ENCODE measurements at places on chromosomes 6 and 20.

DNA sequence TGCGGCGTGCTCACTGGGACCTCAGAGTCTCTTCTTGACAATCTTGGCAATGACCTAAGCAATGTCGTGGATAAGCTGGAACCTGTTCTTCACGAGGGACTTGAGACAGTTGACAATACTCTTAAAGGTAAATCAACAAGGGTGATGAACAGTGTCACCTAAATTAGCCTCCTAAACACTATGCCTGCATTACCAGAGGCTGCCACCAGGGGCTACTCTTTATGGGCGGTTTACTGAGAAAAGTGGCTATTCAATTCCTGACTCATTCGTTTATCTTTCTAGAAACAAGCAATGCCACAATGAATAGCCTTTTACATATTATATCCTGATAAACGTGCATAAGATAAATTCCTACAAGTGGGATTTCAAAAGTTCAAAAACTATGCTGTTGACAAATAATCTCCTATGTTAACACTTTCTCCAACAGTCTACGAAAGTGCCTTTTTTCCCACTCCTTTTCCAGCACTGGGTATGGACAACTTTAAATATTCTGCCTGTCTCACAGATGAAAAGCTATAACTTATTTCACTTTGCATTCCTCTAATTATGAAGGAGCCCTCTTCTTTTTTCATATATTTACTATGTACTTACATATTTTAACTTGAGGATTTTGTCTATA is 1.3 kb downstream of the BPIFA2 start:
- no peak for DNase-seq

- DNase-seq: no peak
These were observed 165.1 kb downstream of the TINAG start for GRCh38 chr6:54473328-54473727.

DNA sequence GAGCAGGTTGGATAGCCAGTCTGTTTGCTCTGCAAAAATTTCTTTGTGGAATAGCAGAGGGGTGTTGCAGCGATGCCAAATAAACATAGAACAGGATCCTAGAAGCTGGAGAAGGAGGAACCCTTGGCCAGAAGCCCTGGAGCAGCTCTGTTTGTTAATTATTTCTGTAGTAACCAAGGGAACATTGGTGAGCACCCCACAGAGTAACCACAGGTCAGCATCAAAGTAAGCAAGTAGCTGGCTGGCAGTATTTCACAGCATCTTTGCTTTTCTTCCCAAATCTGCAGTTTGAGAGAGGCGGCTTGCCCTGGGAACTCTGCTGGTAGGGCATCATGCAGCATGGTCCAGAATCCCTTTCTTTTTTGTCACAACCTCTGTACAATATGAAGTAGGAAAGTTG is 12.7 kb upstream of the APMAP start:
- no peak for DNase-seq

DNA sequence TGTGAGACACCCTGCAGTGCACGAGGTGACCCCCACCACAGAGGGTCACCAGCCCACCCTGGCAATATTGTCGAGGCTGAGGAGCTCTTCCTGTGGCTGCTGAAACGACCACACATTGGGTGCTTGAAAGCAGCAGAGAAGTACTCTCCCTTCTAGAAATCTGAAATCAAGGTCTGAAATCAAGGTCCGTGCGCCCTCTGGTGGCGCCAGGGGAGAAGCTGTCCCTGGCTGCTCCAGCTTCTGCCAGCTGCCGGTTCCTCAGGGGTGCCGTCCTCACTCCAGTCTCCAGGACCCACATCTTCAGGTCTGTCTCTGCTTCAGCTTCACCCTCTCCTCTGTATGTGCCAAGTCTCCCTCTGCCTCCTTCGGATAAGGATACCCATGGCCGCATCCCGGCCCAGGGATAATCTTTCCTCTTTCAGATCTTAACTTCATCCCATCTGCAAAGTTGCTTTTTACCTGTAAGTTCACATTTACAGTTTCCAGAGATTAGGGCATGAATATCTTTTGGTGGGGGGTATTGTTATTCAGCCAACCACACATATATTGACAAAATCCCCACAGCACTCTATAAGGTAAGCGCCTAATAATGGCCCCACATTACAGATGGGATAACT is 108.3 kb upstream of the PHACTR3 start:
- DNase-seq: peak; percentile 38

- no peak for DNase-seq
These were observed 15.0 kb upstream of the MAFB start for GRCh38 chr20:40703975-40704530.

- DNase-seq: no peak
These were observed 39.7 kb downstream of the KCNS1 start for GRCh38 chr20:45061244-45061643.

DNA sequence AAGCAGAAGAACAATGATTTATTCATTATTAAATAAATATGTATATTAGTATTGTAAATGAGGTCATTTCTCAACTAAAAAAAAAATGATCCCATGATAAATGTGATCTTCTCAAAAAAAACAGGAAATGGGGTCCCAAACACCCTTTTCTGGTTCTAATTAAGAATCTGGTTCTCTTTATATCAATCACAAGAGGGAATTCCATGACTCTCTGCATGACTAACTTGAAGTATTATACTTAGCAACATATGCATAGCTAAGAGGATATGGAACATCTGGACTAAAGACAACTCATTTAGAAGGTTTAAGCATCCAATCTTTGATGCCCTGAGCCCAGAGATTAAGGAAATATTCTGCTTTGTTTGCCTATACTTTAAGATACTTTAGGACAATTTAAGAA is 89.7 kb upstream of the EMILIN3 start:
- DNase-seq: no peak

- no peak for DNase-seq
These were observed 1.0 kb upstream of the RIPOR2 start for GRCh38 chr6:24936641-24937317.

GRCh38 chr6:44386364-44386928 is 1.1 kb upstream of the CDC5L start:
- DNase-seq: no peak

DNA sequence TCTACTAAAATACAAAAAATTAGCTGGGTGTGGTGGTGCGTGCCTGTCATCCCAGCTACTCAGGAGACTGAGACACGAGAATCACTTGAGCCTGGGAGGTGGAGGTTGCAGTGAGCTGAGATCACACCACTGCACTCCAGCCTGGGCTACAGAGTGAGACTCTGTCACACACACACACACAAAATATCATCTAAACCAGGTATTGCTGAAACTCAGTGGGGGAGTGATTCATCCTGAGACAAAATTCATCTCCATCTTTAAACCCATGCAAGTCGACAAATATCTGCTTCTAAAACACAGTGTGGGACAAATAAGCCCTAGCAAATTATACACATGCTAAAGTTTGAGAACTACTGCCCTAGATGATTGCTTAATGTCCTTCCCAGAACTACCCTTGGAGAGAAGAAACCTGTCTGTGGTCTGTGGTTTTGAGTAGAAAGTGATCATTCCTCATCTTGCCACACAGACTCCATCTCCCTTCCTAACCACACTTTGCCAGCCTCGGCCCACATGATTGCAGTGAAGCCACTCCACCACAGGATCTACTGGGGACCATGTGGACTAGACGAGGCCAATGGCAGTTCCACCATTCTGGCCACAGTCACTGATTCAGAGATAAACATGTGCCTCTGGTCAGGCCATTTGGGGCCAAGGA is 130.3 kb downstream of the OPRM1 start:
- no peak for DNase-seq

- DNase-seq: no peak
These were observed 108.5 kb upstream of the PRND start for GRCh38 chr20:4613184-4613583.

GRCh38 chr20:341682-342081 is 5.2 kb upstream of the NRSN2 start:
- no peak for DNase-seq

- peak; percentile 12 for DNase-seq
These were observed 89.1 kb upstream of the CLDN20 start for GRCh38 chr6:155174576-155175211.

DNA sequence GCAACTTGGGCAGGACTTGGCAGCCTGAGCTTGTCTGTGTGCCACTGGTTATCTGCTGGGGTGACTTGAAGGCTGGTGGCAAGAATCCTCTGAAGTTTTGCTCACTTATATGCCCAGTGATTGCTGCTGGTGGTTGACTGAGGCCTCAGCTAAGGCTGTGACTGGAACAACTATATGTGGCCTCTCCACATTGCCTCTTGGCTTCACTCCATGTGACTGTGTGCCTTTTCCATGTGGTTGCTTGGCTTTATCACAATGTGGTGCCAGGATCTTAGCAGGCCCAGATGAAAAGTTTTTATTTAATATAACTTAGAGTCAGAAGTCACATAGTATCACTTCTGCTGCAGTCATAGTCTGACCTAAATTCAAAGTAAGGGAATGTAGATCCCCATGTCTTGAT is 104.5 kb downstream of the ADAT2 start:
- no peak for DNase-seq

DNA sequence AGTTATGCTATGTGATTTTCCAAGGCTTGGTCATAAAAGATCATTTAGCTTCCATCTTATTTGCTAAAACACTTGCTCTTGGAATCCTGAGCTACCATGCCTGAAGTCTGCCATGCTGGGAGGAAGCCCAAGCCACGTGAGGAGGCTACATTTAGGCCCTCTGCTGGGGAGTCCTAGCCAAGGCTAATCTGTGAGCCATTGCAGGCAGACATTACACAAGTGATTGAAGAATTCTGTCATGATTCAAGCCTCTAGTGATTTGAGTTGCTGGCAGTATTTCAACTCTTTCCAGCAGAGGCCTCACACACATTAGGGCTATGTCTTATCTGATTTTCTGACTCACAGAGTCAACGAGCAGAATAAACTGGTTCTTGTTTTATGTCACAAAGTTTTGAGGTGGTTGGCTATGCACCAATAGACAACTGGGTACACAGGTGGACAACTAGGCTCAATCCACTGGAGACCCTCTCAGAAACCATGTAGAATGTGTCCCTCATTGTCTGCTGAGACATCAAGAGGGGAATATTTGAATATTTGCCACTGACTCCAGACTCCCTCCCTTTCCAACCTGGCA is 227.2 kb upstream of the SULF2 start:
- no peak for DNase-seq

DNA sequence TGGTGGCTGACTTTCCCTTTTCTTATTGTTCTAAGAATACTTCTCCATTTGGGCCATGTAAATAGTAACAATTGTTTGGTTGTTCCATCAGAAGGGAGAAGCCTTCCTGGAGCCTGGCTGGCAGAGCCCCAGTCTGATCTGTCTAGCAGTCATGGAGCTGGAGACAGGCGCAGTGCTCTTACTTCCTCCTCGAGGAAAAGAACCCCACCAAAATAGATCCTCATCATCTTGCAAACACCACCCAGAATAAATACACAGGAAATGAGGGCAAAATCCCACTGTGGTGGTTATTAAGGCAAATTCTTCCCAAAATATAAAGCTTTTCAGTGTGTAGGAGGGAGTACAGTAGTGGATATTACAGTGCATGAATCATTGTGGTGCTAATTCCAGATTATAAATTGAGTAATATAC is 195.1 kb upstream of the SGK1 start:
- DNase-seq: no peak

DNA sequence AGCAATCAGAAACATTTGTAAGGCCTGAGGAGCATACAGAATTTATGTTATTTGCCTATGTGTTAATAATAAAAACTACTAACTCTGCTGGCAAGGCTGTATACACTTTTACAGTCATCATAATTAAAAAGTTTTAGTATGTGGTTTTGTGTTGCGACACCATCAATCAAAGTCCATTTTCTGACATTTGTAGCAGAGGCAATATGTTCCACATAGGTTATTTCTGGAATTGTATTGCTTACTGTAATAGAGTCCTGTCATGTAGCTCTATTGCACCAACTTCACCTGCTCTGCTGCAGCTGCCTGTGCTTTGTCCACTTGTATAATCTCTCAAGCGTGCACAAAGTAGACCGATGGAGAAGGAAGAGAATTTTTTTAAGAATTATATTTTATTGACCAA is 501.8 kb downstream of the HACE1 start:
- no peak for DNase-seq

DNA sequence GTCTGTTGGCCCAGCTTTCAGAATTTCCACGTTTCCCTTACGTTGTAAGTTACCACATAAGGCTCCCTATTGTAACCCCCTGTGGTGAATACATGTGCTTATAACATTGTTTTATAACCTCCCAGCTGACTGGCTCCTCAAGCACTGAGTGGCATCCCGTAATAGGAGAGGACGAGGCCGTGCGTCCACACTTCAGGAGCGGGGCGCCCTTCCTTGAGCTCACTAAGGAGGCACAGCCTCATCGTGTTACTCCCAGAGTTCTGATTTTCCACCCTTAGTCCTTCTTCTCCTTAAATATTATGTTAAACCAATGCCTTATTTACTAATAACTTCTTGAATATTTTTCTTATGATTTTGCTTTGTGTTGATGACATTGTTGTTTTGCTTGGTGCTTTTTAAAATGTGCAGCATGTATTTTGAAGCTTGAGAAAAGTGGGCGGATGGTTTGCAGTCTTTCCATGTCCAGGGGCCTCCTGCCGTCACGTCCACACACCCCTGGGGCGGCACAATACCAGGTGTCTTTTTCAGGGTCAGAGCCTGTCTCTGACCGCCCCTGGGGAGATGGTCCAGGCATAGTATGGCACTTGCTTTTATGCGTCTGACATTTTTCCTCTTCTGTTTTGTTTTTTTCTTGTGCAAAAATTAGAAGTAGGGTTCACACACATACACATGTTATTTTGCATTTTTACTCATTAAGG is 181.8 kb downstream of the DLL1 start:
- no peak for DNase-seq

DNA sequence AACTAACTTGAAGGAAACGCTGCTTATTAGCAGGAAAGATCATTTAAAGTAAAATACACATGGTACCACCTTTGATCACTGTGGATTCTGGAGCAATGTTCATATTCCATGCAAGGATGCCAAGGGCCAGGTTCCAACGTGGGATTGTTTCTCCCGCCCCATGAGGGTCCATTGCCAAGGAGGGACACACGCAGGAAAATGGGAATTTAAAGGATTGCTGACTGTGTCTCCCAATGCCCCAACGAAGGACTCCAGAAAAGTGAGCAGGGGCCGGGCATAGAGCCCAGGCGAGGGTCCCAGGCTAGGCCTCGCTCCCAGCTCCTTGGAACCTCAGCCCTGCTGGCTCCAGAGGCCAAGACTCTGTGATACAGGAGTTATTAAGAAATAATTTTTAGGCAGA is 111.2 kb downstream of the DACT2 start:
- no peak for DNase-seq

- DNase-seq: no peak
These were observed 33.8 kb downstream of the PPP1R14C start for GRCh38 chr6:150176659-150177058.

GRCh38 chr6:41527721-41528408 is 18.3 kb upstream of the FOXP4 start:
- no peak for DNase-seq

DNA sequence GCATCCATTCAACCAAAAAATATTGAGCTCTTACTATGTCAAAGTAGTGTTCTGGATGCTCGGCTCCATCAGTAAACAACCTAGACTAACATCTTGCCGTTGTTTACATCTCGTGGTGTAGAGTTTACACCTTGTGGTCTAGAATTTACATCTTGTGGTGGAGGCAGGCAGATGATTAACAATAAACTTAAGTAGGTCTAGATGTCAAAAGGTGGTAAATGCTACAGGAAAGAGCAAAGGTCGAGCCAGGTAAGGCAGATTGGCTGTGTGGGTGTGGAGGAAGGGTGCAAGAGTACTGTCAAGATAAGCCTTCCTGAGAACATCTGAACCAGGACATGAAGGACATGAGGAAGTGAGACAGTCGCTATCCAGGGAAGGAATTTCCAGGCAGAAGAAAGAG is 88.4 kb upstream of the ESR1 start:
- no peak for DNase-seq

GRCh38 chr6:6007366-6008088 is 802 bp upstream of the NRN1 start:
- no peak for DNase-seq
